ENCODE measurements at places on chromosomes 6 and 20.

DNA sequence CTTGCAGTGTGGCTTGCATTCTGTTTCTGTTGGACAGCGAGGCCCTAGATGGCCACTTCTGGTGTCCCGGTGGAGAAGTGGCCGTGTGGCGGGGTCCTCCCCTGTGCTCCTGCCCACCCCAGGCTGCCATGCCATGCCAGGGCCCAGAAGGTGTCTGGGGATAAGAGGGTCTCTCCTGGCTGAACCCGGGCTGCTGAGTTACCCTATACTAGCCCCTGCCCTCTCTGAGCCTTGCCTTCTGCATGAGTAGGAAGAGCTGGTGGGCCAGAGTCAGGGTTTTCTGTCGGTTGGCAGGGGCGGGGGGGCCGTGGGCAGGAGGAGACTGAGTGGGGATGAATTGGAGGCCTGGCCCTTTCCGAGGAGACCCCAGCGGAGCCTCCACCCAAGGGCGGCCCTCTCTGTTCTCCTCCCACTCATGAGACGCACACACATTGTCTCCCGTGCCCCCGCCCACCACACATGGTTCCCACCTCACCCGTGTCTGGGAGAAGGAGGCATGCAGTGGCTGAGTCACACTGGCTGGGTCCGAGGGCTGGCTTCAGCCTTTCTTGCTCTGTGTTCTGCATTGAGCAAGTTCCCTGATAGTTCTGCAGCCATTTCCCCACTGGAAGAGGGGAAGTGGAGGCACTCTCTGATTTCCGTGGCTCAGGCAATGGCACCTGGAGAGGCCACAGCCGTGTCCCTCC is 24.6 kb downstream of the VSTM2L start:
- DNase-seq, result no peak

DNA sequence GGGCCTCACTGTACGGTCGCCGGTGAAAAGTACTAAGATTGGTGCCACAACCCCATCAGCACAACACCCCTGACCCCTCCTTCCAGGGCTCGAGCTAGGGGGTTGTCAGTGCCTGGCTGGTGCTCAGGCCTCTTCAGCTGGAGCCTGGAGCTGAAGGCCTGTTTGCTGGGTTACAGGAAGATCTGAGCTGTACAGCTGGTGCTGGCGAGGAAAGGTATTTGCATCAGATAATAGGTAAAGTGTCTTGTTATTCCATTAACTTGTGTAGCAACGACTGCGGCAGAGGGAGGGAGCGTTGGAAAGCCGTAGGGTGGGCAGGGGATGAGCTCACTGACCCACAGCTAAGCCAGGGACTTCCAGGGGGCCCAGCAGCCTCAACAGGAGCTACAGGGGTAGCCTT is 15.8 kb upstream of the SIRPA start:
- DNase-seq, result no peak

GRCh38 chr6:132730560-132730959 is 16.7 kb upstream of the VNN1 start:
- peak; percentile 79 for DNase-seq

DNA sequence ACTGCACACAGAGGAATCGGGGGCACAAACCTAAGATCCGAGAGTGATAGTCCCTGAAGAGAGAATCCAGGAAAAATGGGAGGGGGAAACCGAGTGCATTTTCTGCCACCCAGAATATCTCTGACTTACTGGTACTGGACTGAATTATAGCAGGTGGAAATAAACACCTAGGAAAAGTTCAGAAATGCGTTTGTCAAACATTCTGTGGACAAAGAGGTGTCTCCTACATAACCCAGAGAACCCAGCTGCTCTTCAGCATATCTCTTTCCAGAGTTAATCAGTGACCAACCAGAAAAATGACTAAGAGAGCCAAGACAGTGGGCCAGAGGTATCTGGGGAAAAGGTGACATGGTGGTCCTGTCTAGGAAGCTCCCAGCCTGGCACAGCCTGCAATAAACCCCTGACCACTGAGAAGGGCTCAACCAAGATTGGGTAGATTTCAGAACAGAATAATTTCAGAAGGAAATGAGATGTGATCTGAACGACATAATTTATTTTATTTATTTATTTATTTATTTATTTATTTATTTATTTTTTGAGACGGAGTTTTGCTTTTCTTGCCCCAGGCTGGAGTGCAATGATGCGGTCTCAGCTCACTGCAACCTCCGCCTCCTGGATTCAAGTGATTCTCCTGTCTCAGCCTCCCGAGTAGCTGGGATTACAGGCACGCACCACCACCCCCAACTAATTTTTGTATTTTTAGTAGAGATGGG is 6.0 kb upstream of the VNN1 start:
- DNase-seq, result no peak

GRCh38 chr6:6826095-6826901 is 237.8 kb downstream of the LY86 start:
- peak; percentile 35 for DNase-seq

GRCh38 chr6:46356543-46356942 is 134.7 kb downstream of the RCAN2 start:
- DNase-seq, result no peak

- DNase-seq, result no peak
These were observed 316.1 kb upstream of the PRDM1 start for GRCh38 chr6:105769987-105770386.

GRCh38 chr6:139762587-139763031 is 388.2 kb upstream of the CITED2 start:
- DNase-seq, result peak; percentile 63

GRCh38 chr20:19761326-19761725 is 3.3 kb downstream of the RIN2 start:
- DNase-seq, result no peak

DNA sequence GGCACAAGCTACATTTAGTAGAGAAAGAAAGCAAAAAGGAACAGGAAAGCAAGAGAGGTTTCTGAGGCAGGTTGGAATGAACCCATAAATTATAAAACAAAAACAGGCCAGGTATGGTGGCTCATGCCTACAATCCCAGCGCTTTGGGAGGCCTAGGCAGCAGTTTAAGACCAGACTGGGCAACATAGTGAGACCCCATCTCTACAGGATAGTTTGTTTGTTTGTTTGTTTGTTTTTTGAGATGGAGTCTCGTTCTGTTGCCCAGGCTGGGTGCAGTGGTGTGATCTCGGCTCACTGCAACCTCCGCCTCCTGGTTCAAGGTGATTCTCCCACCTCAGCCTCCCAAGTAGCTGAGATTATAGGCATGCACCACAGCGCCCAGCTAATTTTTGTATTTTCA is 49.0 kb downstream of the AFG1L start:
- DNase-seq, result no peak

DNA sequence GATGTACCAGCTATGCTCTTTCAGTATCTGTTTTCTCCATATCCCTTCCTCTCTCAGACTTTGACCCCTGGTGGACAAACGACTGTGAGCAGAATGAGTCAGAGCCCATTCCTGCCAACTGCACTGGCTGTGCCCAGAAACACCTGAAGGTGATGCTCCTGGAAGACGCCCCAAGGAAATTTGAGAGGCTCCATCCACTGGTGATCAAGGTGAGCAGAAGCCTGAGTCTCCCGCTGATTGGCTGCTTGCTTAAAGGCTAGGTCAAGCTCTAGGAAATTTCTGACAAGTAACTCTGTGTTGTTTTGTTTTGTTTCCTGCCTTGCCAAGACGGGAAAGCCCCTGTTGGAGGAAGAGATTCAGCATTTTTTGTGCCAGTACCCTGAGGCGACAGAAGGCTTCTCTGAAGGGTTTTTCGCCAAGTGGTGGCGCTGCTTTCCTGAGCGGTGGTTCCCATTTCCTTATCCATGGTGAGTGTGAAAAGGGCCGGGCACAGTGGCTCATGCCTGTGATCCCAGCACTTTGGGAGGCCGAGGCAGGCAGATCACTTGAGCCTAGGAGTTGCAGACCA is 28.6 kb downstream of the C6orf89 start:
- DNase-seq, result peak; percentile 48

- no peak for DNase-seq
These were observed 34.1 kb downstream of the TNFRSF21 start for GRCh38 chr6:47275640-47276039.

GRCh38 chr6:165701005-165701404 is 38.0 kb upstream of the PDE10A start:
- DNase-seq, result no peak

- DNase-seq, result no peak
These were observed 18.0 kb upstream of the SLCO4A1 start for GRCh38 chr20:62624325-62624690.

DNA sequence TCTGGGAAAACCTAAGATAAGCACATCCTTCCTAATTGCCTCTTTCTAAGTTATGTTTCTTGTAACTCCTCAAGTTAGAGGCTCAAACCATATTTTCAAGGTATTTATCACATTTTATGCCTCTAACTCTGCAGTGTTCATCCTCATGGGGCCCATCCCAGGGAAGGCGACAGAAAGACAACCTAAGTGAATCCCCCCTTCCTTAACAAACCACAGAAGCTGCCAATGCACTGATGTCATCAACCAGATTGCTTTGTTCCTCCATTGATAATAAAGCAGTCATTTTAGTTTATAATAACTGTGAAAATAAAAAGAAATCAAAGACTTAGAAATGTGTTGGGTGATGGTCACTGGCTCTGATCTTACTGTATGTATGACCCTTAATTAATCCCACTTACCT is 119.5 kb upstream of the TCF21 start:
- peak; percentile 50 for DNase-seq

GRCh38 chr20:41299899-41300298 is 17.6 kb downstream of the ZHX3 start:
- DNase-seq, result peak; percentile 53

DNA sequence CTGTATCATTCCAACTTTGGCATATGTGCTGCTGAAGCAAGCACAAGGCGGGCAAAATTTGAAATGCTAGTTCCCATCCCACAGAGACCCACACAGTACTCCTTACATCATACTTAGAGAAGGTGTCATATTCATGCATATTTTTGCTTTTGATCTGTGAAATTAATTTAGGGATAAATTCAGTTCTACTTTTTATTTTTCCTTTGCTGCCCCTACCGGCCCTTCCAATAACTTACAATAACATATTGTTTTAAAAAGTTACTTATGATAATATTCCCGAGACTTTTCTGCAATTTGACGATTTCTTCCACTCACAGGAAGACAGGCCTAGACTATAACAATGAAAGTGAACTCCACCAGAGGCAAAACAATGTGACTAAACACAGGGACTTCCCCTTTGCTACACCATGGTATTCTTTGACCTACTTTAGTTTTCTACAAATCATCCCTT is 35.0 kb downstream of the SESN1 start:
- DNase-seq, result peak; percentile 76

GRCh38 chr20:36116807-36117441 is 37.6 kb upstream of the EPB41L1 start:
- DNase-seq, result peak; percentile 54

DNA sequence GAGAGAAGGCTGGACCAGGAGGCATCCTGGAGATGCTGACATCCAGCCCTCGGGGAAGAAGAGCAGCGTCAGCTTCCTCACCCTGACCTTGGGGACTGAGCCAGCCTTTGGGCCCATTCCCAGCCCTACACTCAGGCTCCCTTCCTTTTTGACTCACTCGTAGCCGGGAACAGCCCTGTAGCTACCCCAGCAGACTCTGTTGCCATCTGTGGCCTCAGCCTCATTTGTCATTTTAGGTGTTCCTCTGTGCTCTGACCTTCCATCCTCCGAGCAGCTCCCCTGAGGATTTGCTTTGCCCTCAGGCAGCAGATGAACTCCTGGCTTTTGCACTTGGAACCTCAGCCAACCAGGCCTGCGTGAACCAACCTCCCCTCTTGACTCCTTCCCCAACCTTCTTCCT is 67.5 kb downstream of the ELOVL2 start:
- DNase-seq, result no peak

DNA sequence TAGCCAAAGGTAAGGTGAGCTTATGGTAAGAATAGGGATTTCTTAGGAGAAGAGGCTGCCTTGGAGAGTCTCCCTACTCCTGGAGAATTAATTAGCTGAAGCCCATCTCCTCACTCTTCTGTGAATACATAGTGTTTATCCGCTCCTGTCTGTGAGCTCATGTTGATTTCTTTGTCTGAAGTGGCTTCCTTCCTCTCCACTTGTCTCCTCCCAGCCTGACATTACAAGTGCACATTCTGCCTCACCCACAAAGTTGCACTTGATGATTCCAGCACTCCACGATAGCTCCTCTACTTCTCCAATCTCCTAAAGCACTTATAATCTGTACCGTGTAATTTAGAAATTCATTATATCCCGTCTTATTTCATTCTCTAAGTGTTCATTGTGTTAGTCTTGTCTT is 287.2 kb downstream of the QKI start:
- DNase-seq, result no peak

DNA sequence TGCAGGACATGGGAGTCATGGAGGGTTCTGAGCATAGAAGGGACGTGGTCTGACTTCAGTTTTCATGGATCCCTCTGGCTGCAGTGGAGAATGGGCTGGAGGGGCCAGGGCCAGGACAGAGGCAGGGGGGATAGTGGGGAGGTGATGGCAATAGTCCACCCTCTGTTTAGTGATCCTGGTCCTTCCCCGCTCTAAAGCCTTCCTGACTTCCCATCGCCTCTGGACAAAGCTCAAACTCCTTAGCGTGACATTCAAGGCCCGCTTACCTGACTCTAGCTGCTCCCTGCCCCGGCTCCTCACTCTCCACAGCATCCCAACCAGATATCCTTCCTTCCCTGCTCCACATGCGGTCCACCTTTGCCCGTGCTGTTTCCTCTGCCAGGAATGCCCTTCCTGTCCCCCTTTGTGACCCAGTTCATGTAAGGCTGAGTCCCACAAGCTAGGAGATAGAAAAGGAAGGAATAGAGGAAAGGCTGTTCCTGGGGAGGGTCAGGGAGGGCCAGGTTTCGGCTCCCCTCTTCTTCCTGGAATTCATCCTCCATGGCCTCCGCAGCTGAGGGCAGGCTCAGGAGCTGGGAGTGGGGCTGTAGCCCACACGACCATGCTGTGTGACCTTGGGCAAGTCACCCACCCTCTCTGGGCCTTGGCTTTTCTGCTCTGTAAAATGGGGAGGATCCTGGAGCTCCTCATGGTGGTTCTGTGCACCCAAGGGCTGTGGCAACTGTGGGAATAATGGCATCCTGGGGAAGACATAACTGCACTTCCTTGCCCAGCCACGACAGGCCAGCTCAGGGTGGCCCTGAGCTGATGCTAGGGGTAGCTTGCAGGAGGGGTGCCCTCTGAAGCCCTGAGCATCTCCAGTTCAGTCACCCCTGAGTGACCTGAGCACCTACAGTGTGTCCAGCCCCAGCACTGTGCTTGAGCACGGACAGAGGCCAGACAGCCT is 116.1 kb downstream of the CEBPB start:
- no peak for DNase-seq

- no peak for DNase-seq
These were observed 23.6 kb downstream of the IL17A start for GRCh38 chr6:52209770-52210169.

DNA sequence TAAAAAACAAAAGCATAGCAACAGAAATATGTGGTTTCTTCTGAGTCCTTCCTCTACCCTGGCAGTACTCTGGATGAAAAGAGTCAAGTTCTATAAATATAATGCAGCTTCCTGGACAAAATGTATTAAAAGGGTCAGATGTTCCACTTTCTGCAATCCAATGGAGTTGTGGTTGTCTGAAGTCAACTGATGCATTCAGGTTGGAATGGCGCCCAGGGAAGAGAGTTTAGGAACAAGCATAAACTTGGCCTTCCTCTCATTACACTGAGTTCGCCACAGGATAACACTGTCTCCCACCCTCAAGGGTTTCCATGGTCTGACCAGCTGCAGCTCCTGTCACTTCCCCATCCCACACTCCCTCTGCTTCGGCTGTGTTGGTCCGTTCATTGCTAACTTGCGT is 66.4 kb downstream of the PLEKHG1 start:
- DNase-seq, result no peak

- no peak for DNase-seq
These were observed 102.0 kb downstream of the ERMARD start for GRCh38 chr6:169853196-169854082.

- peak; percentile 38 for DNase-seq
These were observed 595 bp downstream of the EYA2 start for GRCh38 chr20:46894971-46895905.

Measured in iris pigment epithelial cell (primary cell).